CD4-positive, alpha-beta T cell treated with Interleukin-17A for 1 hour (primary cell): ENCODE measurements at places on chromosomes 1 and 21.

DNA sequence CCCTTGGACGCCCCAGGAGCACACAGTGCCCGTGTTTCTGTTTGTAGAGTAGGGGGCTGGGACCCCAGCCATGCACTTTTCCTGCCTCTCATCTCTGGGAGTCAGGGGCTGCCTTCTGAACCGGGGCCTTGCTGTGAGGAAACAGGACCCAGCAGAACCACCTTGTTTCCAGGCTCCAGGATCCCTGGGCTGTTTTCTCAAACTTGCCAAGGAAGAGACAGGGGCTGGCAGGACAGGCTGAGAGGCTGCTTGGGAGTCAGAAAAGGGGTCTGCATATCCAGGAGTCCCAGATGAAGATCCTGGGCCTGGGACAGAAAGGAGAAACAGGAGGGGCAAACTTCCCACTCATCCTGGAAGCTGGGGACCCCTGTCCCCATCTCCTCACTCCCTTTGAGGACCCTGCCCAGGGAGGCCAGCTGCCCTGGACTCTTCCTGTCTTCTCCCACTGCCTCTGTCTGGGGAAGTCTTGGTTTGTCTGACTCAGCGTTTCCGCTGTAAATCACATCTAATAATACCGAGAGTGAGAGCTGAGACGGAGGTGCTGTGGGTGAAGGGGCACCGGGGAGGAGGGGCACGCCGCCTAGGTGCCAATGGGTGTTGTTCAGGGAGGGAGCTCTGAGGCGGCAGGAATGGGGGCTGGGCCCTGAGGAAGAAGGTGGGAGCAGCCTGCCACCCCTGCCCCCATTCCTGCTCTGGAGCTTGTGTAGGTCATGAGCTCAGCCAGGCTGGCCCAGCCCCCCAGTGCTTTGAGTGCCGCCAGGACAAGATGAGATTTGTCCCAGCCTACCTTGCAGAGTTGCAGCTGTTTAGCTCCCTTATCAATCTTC is 16.7 kb downstream of the POU3F1 start:
- peak; percentile 61 for DNase-seq

DNA sequence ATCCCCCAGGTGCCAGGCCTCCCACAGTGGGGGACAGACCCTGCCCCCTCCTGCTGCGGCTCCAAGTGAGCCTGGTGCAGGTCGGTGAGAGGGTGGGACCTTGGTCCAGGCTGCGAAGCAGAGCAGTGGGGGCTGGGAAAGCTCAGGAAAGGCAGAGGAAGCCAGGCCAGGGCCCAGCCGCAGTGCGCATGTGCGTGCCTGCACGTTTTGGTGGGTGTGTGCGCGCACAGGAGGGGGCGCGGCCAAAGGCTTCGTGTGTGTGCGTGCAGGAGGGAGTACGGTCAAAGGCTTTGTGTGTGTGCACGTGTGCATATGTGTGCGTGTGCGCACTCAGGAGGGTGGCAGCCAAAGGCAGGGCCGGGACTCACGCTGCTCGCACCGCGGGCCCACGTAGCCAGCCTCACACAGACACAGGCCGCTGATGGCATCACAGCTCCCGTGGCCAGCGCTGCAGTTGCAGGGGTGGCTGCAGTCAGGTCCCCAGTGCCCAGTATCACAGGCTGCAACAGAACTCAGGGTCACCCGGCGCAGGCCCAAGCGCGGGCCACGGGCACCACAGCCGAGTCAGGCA is 45.9 kb downstream of the ARHGEF16 start:
- no peak for DNase-seq

GRCh38 chr1:109466125-109466451 is 258 bp upstream of the SYPL2 start:
- no peak for DNase-seq

- no peak for DNase-seq
Observed at GRCh38 chr1:13487143-13487868, 26.5 kb downstream of the LRRC38 start.

GRCh38 chr1:207745285-207745684 is 6.6 kb upstream of the CD46 start:
- no peak for DNase-seq

- peak; percentile 65 for DNase-seq
Observed at GRCh38 chr1:121458291-121459048, 273.7 kb downstream of the SRGAP2C start.

DNA sequence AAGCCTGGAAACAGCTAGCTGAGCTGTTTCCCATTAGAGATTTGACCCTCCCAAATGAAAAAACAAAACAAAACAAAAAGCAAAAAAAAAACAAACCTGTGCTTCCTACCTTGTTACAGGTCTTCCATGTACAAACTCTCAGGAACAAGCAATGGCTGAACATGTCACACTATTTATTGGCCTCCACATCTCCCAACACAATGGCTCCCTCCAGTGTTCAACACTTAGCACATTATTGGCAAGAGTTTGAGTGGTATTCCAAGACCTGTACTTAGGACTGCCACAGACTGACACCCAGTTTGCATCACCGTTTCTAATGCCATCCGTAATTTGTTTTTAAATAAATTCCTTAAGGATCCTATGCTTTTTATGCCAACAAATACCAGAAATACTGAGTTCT is 195.0 kb upstream of the OLFM3 start:
- DNase-seq: no peak

GRCh38 chr1:96331596-96331995 is 390.0 kb upstream of the PTBP2 start:
- no peak for DNase-seq

DNA sequence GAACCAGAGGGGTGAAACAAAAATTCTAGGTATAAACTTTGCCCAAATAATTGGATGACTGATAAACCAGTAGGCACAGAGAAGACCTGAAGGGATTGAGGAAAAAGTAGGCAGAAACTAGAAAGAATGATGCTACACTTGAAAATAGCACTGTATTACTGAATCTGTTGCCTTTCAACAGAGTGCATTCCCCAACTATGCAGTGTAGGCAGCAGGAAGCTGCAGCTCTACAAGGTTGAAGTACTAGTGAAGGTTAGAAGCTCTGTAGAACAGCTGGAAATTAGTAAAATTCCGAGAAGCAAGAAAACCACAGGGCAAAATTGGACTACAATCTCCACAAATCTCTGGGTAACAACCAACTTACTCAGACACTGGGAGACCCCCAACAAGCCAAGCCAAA is 27.4 kb downstream of the ZNF644 start:
- no peak for DNase-seq

DNA sequence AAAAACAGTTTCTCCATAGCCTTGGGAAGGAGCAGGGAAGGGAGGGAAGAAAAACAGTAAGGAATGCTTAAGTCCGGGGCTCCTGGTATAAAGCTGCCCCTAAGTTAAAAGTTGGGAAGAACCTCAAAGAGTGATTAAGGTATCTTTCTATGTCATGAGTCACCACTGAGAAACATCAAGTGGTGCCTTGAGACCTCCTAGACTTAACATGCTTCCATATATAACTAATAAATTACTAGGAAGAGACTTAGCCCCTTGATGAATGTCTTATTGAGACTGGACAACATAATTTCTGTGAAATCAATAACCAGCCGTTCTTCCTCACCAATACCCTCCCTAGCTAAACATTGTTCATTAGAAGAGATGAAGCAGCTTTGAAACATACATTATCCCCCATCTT is 121.8 kb upstream of the SLC44A3 start:
- DNase-seq: no peak

DNA sequence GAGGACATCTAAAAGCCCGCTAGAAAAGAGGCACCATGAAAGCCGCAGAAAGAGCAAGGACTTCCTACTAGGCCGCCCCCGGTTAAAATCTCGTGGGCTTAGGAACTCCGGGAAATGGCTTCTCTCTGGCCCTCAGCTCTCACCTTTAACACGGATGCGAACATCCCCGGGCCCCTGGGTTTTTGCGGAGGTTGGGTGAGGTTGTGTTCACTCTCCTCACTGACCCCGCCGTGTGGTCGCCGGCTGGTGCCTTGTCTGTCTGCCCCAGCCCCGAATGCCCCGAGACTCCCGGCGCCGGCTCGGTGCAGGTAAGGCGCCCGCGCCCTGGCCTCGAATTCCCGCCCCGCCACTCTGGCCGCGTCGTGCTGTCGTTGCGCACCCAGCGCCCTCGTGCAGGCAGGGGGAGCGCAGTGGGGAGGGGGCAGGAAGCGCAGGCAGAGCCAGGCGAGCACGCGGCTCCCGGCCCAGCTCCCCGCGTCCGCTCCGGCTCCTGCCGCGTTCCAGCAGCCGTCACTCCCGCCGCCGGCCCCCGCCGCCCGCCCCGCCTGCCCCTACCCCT is at the start of gene SHISAL2A:
Gene SHISAL2A (plus strand): TSS at position 437 of the 559 bp plus-strand sequence. CDS start 326 bp downstream, outside the sequence.
- DNase-seq: peak; percentile 70

DNA sequence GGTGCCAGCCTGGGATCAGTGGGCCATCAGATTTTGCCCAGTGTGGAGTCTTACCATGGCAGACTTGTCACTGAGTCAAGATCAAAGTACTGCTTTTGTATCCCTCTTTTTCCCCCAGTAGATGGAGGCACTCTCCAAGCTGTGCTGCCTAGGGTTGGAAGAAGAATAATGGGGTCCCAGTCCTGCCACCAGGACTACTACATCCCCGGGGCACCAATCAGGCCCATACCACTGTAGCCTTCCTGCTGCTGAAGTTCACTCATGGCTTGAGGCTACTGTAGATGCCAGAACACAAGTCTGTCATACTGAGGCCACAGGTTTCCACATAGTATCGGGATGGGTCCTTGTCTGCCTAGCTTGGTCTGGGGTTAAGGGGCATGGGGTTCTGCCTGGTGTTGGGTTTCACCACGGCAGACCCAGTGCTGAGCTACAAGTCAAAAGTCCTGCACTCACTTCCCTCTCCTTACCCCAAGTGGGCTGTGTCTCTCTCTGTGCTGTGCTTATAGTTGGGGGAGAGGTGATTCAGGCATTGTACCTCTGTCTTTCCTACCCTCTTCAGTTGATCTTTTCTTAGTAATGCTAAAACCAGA is 53.4 kb downstream of the PKN2 start:
- no peak for DNase-seq

DNA sequence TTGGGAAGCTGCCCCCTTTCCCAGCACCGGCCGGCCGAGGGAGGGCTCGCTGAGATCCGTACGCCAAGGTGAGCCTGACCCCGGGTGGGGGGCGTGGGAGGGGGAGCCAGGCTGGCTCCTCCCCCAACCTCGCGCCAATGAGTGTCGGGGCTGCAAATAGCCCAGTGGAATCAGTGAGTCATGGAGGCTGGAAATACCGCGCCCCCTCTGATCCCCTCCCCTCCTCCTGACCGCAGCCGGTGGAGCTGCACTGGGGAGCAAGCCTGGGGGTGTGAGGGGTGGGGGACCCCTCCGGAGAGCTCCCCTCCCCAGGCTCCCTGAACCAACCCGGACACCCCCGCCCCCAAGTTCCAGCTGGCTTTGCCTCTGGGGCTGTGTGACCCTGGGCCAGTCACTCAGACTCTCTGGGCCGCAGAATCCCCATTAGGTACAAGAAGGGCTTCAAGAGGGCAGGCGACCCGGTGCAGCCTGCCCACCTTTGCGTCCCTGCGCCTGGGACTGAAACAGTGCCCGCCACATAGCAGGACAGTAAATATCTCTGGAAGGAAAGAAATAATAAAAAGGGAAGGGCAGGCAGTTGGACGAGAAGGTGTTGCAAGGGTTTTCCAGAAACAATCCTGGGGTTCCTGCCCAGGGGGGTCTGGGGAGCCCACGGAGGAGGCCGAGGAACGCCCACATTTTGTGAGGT is 4.5 kb downstream of the HSPB7 start:
- DNase-seq: peak; percentile 14

- no peak for DNase-seq
Observed at GRCh38 chr1:15214527-15214926, 32.5 kb upstream of the FHAD1 start.

- DNase-seq: no peak
Observed at GRCh38 chr1:209634005-209634737, 18.1 kb downstream of the LAMB3 start.
